ENCODE measurements at places on chromosomes 12 and 14.

DNA sequence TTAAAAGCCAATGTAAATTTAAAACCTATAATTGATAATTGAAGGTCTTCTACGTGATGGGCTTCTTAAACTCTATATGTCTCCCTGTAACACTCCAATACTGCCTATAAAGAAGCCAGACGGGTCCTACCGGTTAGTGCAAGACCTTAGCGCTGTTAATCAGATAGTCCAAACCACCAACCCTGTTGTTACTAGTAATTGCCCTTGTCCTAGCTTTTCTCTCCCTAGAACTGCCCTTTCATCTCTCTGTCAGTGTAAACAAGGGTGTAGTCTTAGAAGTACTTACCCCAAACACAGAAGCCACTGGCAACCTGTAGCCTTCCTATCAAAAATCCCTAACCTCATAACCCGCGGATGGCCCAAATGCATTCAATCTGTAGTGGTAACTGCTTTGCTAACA, 243.0 kb upstream of the DIO3 start:
- peaks cover 10% of the 10 kb centered on the region for H3K36me3 ChIP-seq
- DNase-seq, result no peak
- H3K4me1 ChIP-seq, result peaks cover 10% of the 10 kb centered on the region
- no peaks in the 10 kb centered on the region for H3K27me3 ChIP-seq
- no peak overlapping the region for H3K27ac ChIP-seq

DNA sequence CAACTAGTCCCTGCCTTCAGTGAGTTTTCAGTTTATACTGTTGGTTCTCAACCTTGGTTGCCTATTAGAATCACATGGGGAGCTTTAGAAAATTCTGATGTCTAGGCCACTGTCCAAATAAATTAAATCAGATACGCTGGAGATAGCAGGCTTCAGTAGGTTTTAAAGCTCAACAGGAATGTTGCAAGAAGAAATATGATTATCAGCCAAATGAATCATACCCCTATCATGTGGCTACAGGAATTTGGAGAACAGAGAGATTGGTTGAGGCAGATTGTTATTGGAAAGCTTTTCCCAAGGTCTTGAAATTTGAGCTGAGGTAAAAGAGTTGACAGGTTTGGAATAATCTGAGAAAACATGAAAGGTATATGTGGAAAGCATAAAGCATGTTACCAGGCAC, 125.3 kb downstream of the WIF1 start:
- peaks cover 6% of the 10 kb centered on the region for H3K27me3 ChIP-seq
- H3K4me1 ChIP-seq, result peaks cover 42% of the 10 kb centered on the region
- H3K4me3 ChIP-seq, result no peak overlapping the region
- no peak overlapping the region for H3K27ac ChIP-seq
- peaks cover 1% of the 10 kb centered on the region for H3K36me3 ChIP-seq

- H3K36me3 ChIP-seq, result peaks cover under 1% of the 10 kb centered on the region
- peaks cover 16% of the 10 kb centered on the region for H3K4me1 ChIP-seq
- no peak overlapping the region for H3K4me3 ChIP-seq
- H3K27me3 ChIP-seq, result no peaks in the 10 kb centered on the region
These were observed 1.7 kb downstream of the FITM1 start for GRCh38 chr14:24132061-24132685.

GRCh38 chr12:94983321-94983720, 20.2 kb downstream of the NDUFA12 start:
- no peak for DNase-seq
- H3K4me1 ChIP-seq, result no peaks in the 10 kb centered on the region
- no peaks in the 10 kb centered on the region for H3K27me3 ChIP-seq
- H3K27ac ChIP-seq, result no peak overlapping the region
- peaks cover 7% of the 10 kb centered on the region for H3K36me3 ChIP-seq

DNA sequence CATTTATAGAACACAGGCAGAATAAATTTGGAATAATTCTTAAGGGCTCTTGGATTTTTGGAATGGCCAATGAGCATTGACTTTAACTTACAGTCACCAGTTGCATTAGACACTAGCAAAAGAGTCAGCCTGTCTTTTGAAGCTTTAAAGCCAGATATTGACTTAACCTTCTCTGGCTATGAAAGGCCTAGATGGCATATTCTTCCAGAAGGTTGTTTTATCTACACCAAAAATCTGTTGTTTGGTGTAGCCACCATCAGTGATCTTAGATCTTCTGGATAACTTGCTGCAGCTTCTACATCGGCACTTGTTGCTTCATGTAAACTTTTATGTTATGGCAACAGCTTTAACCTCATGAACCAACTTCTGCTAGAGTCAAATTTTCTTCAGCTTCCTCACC, 10.4 kb downstream of the PCNX1 start:
- no peaks in the 10 kb centered on the region for H3K27me3 ChIP-seq
- DNase-seq, result no peak
- no peak overlapping the region for H3K27ac ChIP-seq
- peaks cover 10% of the 10 kb centered on the region for H3K36me3 ChIP-seq
- peaks cover 18% of the 10 kb centered on the region for H3K4me1 ChIP-seq
- H3K4me3 ChIP-seq, result no peak overlapping the region

DNA sequence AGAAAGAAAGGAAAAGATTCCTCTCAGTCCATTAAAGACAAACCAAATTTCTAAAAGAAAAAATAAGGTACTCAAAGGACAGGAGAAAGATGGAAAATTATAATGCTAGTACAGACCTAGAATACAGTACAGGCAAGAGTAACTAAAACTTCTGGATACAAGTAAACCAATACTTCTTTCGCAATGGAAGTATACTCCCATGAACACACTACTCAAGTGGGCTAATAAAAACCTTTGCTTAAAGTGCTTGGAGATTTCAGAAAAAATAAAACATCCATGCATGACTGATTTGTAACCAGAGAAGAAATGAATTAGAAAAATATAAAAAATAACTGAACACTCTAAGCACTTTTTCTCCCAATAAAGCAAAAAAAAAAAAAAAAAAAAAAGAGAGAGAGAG, 3.5 kb downstream of the ZBTB25 start:
- DNase-seq, result no peak
- H3K27me3 ChIP-seq, result no peaks in the 10 kb centered on the region
- no peak overlapping the region for H3K27ac ChIP-seq
- no peak overlapping the region for H3K4me3 ChIP-seq
- peaks cover 19% of the 10 kb centered on the region for H3K4me1 ChIP-seq
- no peaks in the 10 kb centered on the region for H3K36me3 ChIP-seq

GRCh38 chr12:85575120-85576096, 260.8 kb downstream of the RASSF9 start:
- no peaks in the 10 kb centered on the region for H3K27me3 ChIP-seq
- H3K4me1 ChIP-seq, result peaks cover 3% of the 10 kb centered on the region
- H3K27ac ChIP-seq, result no peak overlapping the region
- no peaks in the 10 kb centered on the region for H3K36me3 ChIP-seq
